Stimulated activated CD8-positive, alpha-beta memory T cell treated with anti-CD3 and anti-CD28 coated beads, Interleukin-4, amount 100 ng/mL, for 1 hour (primary cell): ENCODE measurements at places on chromosomes 6 and 20.

GRCh38 chr20:45545754-45546453, 1.3 kb downstream of the EPPIN start:
- no peak for DNase-seq

DNA sequence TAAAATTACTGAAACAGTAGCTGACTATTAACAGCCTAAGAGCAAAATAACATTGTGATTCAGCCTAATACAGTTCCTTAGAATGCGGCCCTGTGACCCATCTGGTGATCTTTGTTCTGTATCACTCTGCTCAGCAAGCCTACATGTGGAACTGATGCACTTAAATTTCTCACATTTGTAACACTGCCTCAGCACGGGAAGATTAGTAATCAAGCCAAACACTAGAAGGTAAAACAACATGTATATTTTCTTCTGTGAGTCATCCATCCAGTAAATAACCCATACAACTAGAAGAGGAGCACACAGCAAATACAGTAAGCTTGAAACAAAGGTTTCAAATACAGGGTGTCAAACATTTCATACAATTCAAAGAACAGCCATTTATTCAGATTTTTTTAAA, 189.7 kb upstream of the NOX3 start:
- no peak for DNase-seq

GRCh38 chr6:166603043-166603690, 16.7 kb upstream of the RAMACL start:
- DNase-seq, result no peak

- DNase-seq, result no peak
Measured at GRCh38 chr6:41728073-41728936, 7.1 kb downstream of the TFEB start.

DNA sequence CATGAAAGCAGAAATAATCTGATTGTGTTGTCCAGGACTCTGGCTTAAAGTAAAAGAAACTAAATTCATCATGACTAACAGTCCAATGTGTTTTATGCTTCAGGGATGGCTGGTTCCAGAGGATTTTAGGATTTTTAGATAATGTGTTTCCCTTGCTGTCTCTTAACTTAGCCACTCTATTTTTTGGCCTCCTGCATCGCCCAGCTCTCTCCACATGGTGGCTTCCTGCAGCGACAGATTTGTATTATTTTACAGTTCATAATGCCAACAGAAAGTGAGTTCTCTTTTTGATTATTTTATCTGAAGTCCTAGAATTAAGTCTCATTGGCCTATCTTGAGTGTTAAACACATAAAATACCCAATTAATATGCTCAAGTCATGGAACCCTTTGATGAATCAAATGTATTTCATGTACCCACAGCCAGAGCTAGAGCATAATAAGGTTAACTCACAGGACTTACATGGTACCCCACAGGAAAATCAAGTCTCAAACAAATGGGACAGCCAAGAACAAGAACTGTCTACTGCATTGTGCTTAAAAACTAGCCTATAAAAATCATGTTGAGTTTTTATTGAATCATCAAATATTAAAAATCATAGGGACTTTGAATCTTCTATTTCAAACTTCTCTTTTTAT, 582.5 kb downstream of the DOK5 start:
- no peak for DNase-seq

DNA sequence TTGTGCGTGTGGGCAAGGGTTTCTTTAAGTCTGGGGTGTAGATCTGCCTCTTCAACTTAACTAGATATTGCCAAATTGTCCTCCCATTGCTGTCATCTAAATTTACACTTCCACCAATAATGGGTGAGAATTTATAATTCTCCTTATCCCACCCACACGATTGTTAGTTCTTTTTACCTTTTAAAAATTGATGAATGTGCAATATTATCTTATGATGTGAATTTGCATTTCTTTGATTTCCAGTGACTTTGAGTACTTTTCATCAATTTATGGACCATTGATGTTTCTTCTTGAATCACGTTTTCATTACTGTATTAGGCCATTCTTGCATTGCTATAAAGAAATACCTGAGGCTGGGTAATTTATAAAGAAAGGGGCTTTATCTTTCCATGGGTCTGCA, 17.2 kb upstream of the TPD52L1 start:
- DNase-seq, result no peak

DNA sequence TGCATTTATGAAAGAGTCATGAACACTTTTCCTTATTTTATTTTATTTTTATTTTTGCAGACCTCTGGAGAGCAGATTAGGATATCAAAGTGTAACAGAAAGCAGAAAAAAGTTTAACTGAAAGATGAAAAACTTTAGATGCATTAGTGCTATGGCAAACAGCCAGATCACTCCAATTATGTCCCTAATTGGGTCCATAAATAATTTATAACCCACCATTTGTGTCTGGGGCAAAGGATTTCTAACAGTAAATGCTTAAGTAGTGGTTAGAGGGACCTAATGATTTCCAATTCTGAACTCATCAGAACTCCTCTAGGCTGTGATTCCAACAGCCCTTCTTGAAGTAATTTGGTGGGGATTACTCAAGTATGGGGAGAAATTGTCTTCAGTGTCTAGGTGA, 93.7 kb upstream of the PROKR2 start:
- DNase-seq, result no peak

- DNase-seq, result no peak
Measured at GRCh38 chr6:112780498-112781096, 433.5 kb downstream of the RFPL4B start.

GRCh38 chr6:109052018-109052651, 42.5 kb downstream of the SESN1 start:
- DNase-seq, result no peak

DNA sequence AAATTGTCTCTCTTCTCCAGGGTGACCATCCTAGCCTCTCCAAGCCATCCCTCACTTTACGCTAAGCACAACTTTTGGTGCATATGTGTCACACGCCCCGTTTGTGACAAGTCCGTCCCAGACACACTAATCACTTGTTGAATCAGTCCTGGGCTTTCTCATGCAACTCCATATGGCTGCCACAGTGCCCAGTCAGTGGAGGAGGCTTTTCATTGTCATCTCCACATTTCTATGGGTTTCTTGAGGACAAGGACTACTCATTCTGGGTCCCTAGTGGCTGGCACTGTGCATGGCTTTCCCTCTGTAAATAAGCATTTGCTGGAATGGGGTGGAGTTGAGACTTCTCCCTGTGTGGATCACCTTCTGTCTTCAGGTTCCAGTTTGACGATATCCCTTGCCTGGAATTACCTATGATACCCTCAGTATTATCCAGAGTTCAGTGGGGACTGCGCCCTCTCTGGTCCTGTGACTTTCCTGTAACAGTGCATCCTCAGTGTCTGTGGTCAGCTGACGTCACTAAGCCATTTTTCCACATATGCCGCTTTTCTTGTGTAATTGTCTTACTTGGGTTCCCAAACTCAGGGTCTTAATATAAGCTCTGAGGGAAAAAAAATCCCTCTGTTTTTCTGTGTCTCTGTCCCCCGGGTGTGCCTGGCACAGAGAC, 59.8 kb upstream of the MYL9 start:
- DNase-seq, result no peak

DNA sequence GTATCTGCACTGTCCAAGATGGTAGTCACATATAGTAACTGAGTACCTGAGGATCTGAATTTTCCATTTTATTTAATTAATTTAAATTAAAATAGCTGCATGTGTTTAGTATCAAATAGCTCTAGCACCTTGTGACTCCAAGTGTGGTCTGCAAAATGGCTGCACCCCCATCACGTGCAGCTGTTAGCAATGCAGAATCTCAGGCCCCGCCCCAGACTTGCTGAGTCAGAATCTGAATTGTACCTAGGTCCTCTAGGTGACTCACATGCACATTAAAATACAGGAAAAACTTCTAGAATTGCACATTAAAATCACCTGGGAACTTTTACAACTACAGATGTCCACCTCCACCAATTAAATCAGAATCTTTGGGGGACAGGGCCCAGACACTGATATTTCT, 19.2 kb upstream of the FAM83C start:
- DNase-seq, result no peak

- no peak for DNase-seq
Measured at GRCh38 chr6:157174731-157175130, 148.6 kb downstream of the TMEM242 start.

DNA sequence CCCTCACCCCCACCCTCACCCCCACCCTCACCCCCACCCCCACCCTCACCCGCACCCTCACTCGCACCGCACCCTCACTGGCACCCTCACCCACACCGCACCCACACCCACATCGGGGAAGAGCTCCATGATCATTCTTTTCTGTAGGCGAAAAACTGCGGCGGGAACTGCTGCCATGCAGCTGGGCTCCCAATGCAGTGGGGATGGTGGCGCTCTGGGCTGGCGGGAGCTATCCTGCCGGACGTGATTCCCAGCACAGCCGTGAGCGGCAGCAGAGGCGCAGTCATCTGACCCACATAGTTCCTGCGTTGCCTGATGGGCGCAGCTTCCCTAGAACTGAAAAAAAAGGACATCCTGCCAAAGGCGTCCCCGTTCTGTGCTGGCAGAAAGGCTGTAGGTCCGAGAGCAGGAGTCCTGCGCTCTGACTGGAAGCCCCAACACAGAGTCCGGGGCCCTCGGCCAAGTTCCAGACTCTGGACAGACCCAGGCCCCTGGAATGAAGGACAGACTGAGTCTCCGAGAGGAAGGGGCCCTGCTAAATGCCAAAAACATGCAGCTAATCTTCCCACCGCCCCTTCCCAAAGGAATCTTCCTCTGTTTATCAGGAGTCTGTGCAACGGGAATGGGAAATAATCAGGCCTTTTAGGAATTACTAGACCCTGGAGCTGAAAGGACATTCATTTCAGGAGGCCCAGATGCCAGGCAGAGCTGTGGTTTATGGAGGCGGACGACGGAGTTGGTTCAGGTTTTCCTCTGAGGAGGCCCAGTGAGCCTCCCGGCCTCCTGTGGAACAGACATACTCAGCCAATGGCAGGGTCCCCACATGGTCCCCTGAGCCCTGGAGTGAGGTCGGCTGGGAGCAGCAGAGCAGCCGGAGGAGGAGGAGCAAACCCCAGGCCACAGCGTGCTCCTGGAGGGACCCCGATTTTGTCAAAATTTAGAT, 14.1 kb upstream of the TCFL5 start:
- DNase-seq, result no peak

GRCh38 chr6:22250486-22250885, 46.4 kb downstream of the PRL start:
- DNase-seq, result no peak

GRCh38 chr6:155883334-155883731, 427.7 kb upstream of the NOX3 start:
- no peak for DNase-seq

- no peak for DNase-seq
Measured at GRCh38 chr6:169949511-169950097, 198.2 kb downstream of the ERMARD start.

- DNase-seq, result no peak
Measured at GRCh38 chr6:159533568-159533967, 159.5 kb downstream of the SOD2 start.

GRCh38 chr6:52634211-52634610, 36.7 kb upstream of the TMEM14A start:
- DNase-seq, result no peak

DNA sequence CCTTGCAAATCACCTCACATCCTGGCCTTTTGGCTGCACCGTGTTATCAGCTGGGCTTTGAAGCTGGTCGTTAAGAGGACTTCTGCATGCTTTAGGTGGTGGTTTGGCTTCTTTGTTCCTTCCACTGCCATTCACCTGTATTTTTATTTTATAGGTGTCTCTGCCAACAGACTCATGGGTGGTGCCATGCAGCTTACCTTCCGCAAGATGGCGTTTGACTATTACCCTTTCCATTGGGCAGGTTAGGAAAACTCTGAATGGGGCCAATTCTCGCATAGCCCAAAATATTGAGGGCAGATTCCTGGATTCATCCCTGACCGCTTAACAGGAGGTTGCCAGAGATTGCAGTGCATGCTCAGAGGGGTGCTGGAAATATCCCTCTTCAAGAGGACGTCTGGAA, 32.4 kb downstream of the TAF11 start:
- DNase-seq, result no peak
